Urothelium cell line (cell line): ENCODE measurements at places on chromosomes 3 and 15.
A peak's percentile ranks its signal among the peaks of the same experiment; 100 is the strongest.

DNA sequence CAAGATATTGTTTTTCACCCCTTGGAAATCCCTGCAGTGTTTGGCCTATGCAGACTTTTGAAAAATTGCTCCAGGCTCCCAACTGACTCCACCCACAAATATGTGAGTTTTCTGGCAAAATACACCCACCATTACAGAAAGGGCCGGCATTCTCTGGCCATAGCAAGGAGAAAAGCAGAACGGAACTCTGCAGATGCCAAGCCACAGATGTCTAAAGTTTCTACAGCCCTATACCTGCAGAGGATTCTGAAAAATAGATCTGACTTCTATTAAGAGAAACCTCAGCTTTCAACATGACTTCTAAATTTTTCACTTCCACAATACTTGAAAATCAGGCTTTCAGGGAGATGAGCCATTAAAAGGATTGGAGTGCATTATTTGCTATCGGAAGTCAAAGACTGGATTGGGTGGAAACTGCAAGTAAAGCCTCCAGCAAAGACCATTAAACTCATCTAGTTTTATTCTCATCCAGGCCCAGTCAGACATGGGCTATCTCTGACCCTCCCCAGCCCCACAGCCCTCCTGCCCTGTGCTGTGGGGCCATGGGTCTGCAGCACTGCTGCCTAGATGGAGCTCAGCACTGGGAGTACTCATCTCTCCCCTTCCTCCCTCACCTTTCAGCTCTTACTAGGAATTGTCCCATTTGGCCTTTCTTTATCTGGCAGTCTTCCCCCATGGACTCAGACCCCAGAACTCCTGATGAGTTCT, 243.1 kb upstream of the GOLGA6L4 start:
- DNase-seq = no peak

- DNase-seq = peak; percentile 31
These were observed 74.0 kb downstream of the OXNAD1 start for GRCh38 chr3:16338999-16339398.

- DNase-seq = peak; percentile 43
These were observed 61.6 kb upstream of the TGFBR2 start for GRCh38 chr3:30544812-30545211.

DNA sequence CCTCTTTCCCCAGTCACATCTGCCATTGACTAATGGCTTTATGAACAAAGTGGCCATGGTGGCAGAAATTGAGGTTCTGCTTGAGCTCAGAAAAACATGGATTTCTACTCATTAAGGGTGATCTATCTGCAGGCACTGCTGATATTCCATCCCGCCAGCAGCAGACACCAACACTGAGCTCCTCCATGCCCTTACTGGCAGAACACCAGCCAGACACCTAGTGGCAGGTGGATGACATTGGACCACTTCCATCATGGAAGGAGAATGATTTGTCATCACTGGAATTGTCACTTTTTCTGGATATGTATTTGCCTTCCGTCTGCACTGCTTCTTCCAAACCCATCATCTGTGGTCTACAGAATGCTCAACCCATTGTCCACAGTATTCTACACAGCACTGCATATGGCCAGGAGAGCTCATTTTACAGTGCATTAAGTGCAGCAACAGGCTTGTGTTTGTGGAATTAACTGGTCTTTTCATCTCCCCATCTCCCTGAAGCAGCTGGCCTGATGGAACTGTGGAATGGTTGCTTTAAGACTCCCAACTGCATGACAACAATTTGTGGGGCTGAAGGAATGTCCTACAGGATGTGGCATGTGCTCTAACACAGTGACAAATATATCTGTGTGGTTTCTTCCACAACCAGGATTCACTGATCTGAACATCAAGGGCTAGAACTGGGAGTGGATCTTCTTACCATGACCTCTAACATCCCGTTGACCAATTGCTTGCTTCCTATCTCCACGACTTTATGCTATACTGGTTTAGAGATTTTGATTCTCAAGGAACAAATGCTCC, 103.4 kb downstream of the WNT7A start:
- DNase-seq = no peak

DNA sequence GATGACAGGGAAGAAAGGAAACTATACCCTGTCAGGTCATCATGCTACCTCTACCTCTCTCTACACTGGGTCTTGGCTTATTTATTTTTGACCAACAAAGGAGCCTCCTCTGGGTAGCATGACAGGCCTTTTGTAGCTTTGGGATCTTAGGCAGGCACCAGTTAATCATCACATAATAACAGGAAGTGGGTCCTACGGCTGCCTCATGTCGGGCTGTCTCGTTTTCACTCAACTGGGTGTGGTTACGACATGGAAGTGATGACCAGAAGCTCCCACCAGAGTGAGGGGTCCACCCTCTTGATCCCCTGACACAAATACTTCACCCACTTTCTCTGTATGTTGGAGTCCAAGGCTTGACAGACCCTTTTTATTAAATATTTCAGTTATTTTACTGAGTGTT, 105.3 kb downstream of the CD47 start:
- no peak for DNase-seq

- DNase-seq = peak; percentile 76
These were observed 120.9 kb downstream of the SAMMSON start for GRCh38 chr3:70120357-70120966.

GRCh38 chr3:9917820-9918219, 922 bp downstream of the IL17RC start:
- DNase-seq = no peak

DNA sequence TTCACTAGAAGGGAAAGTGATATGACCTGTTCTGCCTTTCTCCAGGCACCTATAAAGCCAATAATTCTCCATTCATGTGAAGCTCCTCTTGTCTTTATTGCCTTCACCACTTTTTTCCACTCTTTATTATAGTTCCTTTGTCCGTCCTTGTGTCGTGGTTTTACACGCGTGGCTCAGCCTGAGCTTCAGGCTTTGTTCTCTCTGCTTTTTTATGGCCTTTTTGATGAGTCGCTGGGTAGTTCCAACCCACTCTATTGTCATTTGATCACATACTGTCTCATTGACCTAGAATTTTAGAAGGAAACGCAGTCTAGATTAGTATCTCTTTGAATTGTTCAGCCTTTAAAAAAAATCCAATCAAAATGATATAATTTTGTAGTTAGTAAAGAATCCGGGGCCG, 403.2 kb downstream of the PTPRG start:
- no peak for DNase-seq

GRCh38 chr3:4813909-4814304, 165.3 kb upstream of the BHLHE40 start:
- DNase-seq = peak; percentile 41

- DNase-seq = no peak
These were observed 23.4 kb upstream of the MECOM start for GRCh38 chr3:169686874-169687273.

DNA sequence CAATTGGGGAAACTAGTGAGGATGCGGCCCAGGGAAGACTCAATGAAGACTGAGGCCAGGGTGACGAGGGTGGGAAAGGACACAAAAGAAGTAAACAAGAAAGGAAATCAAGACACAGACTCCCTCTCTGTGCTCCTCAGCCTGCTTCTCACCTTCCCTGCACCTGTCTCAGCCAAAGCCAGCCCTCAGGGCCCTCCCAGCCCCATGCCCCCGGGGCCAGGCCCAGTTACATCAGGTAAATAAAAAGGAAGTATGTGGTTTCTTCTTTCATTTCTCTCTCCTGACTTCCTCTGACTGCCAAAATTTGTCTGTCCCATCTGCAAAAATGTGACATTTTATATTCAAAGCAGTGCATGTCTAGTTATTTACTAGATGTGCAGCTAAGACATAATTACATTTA, 328.0 kb downstream of the UACA start:
- no peak for DNase-seq

DNA sequence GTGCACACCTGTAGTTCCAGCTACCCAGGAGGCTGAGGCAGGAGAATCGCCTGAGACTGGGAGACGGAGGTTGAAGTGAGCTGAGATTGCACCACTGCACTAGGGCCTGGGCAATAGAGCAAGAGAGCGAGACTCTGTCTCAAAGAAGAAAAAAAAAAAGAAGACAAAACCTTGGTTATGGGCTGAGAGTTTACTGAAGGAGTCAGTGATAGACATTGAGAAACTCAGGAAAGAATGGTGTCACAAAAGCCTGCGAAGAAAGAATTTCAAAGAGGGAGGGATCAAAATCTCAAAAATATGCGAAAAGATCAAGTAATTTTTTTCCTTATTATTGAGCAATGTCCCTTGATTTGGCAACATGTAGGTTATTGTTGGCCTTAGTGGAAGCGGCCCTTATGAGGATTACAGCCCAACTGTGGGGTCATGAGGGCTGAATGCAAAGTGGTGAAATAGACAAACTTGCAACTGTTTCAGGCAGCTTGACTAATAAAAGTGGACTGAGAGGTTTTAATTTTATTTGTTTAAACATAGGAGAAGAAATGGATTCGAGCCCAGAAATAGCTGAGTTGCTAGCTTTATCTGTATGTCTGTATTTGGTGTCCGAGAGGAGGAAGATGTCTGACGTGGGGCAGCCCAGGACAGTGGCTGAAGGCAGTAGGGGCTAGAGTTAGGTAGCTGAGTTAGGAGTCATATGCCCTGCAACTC, 18.8 kb upstream of the CELF6 start:
- no peak for DNase-seq

DNA sequence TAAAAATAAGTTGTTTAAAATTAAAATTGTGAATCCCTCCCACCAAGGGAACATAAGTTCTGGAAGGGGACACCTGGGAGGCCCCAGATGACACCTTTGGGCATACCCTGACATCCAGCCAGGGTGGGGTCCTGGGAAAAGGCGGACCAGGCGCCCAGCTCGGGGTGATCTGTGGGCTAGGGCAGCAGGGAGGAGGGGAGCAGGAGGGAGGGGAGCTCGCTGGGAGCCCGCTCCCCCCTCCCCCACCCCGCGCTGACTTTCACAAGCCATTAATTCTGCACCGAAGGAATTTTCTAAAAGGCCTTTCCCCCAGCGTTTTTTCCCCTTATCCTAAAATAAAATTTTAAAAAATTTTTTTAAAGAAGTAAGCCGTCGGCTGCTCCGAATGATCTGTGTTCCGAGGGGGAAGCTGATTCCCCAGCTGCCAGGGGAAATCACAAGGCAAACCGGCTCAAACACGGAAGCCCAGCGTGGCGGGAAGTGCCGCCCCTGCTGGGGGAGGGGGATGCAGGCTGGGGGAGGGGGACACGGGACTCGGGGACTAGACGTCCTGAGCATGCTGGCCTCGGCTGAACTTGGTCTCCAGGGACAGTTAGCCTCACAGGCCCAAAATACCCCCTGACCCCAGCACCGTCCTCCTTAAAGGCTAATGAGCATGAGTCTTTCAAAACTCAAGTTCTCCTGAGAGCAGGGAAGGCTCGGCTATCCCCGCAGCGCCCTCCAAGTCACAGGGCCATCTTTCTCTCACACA, 13.9 kb downstream of the PLXND1 start:
- DNase-seq = no peak

DNA sequence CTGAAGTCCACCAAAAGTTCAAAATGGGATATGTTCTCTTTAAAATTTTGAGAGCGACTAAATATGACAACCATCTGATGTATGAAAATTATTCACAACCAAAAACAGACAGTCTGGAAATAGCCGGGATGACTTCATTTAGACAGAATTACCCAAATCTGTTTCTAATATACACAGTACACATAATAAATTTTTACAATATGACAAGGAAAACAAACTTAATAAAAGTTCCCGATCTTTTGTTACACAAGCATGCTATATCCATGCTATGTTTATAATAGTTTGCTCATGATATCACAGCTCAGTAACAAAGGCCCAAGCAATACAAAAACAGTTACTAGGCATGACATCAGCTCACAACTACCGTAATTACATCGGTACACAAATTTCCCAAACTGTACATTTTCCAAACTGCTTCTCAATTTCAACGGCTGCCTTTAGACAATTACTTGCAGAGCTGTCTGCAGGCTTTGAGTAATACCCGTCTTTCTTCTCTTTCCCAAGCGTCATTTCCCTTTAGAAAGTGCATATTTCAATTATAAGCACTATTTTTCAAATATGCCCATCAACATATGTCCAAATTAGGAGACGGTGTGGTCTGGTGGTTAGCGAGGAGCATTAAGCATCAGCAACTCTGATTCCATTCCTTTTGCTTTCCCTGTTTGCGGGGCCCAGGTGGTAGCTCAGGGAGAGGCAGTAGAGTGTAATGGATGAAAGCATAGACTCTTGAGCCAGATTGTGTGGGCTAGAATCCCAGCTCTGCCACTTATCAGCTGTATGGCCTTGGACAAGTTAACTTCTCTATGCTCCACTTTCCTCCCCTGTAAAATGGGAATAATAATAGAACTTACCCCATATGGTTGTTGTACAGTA, 481.2 kb downstream of the FOXP1 start:
- peak; percentile 22 for DNase-seq

DNA sequence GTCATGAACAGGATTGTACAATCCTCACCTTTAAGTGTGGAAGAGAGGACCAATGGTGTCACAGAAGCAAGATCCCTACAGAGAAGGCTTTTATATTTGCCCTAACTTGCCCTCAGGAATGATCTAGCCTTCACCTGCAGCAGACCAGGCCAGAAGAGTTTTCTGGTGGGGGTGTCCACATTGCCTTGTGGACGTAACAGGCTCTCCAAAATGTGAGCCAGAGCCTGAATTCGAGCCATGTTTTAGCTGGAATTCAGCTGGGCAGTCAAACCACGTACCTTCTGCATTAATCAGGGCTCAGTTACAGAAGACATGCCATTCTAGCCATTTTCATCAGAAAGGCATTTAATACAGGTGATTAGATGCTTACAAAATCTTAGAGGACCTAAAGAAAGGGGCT, 23.6 kb upstream of the RAB7A start:
- no peak for DNase-seq

- DNase-seq = no peak
These were observed 33.2 kb downstream of the ITGB5 start for GRCh38 chr3:124854009-124854408.

- DNase-seq = no peak
These were observed 2.0 kb upstream of the NFKBIZ start for GRCh38 chr3:101847328-101847727.

DNA sequence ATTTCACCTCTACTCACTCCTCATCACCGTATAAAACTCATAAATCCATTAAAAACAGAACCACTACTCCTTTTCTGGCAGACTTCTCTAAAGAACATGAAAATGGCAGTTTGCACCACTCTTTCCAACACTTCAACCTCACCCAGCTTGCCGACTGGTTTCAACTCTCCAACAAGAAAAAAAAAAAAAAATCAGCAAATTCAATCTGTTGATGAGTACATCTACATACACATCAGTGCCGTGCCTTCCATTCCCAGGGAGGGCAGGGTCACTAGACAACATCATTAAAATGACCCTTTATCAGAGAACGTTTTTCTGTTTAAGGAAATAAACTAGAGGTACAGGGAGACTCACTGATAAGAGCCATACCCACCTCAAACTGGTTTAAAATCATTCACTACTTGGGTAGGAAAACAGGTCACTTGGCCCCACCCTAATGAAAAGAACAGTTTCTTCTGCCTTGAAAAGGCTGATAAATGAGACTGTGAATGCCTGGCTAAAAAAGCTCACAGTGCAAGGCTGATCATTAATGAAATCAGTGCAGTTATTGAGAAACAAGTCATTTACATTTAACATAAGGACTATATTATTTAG, 6.0 kb downstream of the ANXA2 start:
- DNase-seq = no peak

GRCh38 chr15:100687582-100688141, 85.3 kb downstream of the ASB7 start:
- no peak for DNase-seq

GRCh38 chr3:81962396-81962795, 201.0 kb upstream of the GBE1 start:
- no peak for DNase-seq

GRCh38 chr3:31166249-31166885, 271.9 kb upstream of the GADL1 start:
- peak; percentile 31 for DNase-seq
